Glomerular endothelial cell (primary cell): ENCODE measurements at places on chromosomes 16 and 17.

DNA sequence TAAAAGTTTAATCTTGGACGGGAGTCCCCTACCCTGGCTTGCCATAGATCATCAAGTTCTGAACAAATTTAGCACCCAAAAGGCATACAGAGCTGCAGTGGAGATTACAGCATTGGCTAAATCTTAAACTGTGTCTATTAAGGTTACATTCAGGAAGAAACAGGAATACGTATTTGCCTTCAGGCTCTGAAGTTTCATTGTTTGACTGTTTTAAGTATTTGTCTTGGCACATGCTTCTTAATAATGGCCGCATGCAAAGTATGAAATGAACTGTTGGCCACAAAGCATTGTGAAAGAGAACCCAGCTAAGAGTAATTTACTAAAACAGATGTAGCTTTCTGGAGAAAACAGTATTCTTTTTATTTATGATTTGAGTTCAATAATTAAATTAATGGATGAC, 63.9 kb upstream of the CNEP1R1 start:
- DNase-seq: no peak

DNA sequence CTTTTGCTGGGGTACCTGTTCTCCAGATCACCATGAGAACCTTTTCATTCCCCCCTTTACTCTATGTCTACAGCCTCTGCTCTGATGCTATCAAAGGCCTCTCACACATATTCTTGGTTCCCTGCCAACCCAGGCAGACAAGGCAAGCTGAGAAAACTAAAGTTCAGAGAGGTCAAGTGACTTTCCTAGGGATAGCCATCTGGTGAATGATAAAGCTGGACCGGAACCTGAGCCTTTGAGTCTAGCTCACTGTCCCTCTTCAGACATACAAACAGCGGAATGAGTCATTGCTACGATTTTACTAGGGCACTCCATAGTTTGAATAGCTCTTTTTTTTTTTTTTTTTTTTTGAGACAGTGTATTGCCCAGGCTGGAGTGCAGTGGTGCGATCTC, 73.3 kb downstream of the XYLT1 start:
- peak; percentile 93 for DNase-seq

DNA sequence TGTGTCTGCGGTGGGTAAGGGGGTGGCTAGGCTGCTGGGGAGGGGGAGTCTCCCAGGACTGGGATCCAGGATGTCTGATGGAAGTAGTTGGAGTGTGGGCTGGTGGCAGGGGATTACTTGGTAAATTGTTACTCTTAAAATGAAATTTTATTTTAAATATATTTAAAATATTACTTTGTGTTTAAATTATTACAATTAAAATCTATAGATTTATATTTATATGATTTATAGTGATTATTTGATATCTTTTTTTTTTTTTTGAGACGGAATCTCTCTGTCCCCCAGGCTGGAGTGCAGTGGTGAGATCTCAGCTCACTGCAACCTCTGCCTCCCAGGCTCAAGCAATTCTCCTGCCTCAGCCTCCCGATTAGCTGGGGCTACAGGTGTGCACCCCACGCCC, 18.6 kb downstream of the CPNE2 start:
- DNase-seq: no peak

DNA sequence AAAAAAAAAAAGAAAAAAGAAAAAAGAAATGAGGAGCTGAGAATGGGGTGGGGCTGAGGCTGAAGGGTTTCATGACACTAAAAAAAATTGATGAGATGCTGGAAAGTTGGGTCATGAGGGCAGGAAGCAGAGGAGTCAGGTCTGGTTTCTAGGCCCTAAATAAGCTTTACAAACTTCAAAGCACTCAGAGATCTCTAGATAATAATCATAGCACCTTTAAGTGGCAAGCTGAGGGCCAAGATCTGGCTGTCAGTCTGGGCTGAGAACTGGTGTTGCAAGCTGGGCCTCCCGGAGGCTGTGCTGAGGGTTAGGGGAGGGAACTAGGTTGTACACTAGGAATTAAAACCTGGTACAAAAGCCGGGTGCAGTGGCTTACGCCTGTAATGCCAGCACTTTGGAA, 6.4 kb downstream of the ZNF764 start:
- DNase-seq: no peak

DNA sequence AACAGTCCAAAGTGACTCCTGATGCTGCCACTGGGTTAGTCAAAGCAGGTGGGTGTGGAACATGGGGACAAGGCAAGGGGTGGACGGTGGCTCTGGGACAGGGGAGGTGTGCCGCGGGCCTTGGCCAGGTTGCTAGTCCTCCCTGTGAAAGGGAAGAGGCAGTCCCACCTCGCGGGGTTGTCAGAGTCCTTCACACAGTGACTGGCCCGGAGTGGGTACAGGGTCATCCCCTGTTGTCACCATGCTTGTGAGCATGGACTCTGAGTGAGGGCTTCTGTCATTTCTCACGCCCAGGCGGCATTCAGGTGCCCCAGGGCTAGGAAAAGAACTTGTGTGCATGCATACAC, 3.1 kb upstream of the ZNF469 start:
- no peak for DNase-seq

GRCh38 chr16:22023505-22023904, 15.6 kb downstream of the MOSMO start:
- DNase-seq: no peak
